ENCODE measurements at places on chromosomes 3 and 15. TPM values are rescaled to one million over a fixed set of nuclear protein-coding genes. Genes with fewer than 3 reads are reported as not detected.
A peak's percentile ranks its signal among the peaks of the same experiment; 100 is the strongest.

The ASB14 gene
- not detected for total RNA-seq

- DNase-seq: no peak
Observed at GRCh38 chr3:186290796-186291195, 71.2 kb downstream of the DGKG start.

- no peak for DNase-seq
Observed at GRCh38 chr3:134030379-134031347, 938 bp upstream of the SLCO2A1 start.

DNA sequence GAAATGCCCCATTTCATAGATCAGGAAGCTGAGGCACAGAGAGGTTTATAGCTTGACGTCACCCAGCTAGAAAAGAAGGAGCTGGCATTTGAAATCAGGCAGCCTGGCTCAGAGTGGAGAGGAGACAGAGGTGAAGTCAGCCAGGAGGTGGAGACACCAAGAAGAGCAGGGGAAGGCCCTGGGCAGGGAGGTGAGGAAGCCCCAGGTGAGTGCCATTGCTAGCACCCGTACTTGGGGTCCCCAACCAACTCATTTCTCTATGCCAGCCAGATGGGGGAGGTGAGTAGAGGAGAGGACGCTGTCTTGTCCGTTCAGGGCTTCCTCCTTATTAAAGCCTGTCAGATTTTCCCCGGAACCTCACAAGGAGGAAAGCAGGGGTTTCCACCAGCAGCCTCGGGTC is 149.6 kb upstream of the TLE3 start:
- no peak for DNase-seq

GRCh38 chr3:122760453-122761271 is 33.0 kb downstream of the HSPBAP1 start:
- DNase-seq: no peak

The ANKRD63 gene
- not detected for total RNA-seq

DNA sequence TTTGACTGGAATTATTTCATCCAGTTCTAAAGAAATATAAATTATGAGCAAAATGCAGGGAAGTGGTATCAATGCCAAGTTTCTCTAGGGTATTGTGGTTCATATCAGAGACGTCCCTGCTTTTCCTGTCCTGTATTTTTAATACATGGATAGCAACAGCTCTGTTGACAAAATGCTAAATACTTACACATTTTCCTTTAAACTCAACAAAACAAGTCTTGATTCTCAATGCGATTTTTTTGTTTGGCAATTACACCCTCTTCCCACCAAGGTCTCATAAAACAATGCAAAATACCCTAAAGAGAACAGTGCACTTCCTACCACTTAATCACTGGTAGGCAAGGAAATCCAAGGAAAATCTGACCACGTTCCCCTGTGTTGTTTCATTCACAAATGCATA is 120.0 kb downstream of the DUT start:
- no peak for DNase-seq

GRCh38 chr3:168073842-168074605 is 21.7 kb downstream of the GOLIM4 start:
- DNase-seq: no peak

DNA sequence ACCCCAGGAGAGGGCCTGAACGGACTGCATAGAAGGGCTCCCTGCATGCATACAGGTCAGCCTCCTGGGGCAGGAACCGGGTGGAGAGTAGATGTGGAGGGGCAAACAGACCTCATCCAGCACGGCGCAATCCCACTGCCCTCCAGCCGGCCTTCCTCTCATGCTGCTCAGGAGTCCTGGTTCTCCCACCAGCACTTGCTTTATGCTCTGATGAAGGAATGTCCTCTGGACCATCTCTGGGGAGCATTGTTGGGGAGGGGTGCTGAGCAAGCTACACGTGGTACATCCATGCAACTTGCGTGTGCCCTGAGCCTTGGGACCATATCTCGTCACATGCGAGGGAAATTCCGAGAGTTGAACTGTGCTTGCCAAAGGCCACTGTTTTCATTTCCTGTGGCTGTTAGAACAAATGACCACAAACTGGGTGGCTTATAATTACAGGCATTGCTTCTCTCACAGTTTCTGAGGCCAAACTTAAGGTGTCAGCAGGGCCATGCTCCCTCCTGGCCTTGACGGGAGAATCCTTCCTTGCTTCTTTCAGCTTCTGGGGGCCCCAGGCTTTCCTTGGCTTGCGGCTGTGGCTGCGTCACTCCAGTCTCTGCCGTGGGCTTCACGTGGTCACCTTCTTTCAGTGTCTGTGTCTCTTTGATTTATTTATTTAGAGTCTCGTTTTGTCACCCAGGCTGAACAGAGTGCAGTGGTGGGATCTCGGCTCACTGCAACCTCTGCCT is 12.2 kb downstream of the SELENOS start:
- DNase-seq: no peak

The ATG3 gene
- 52.9 TPM for total RNA-seq

GRCh38 chr3:58575971-58576652 is 1.1 kb downstream of the FAM107A start:
- DNase-seq: no peak

- no peak for DNase-seq
Observed at GRCh38 chr3:97497138-97497537, 267.4 kb upstream of the ARL6 start.

- peak; percentile 33 for DNase-seq
Observed at GRCh38 chr15:46525984-46526725, 891.3 kb downstream of the SQOR start.

The ANKUB1 gene
- not detected for total RNA-seq

The RTP3 gene
- not detected for total RNA-seq

DNA sequence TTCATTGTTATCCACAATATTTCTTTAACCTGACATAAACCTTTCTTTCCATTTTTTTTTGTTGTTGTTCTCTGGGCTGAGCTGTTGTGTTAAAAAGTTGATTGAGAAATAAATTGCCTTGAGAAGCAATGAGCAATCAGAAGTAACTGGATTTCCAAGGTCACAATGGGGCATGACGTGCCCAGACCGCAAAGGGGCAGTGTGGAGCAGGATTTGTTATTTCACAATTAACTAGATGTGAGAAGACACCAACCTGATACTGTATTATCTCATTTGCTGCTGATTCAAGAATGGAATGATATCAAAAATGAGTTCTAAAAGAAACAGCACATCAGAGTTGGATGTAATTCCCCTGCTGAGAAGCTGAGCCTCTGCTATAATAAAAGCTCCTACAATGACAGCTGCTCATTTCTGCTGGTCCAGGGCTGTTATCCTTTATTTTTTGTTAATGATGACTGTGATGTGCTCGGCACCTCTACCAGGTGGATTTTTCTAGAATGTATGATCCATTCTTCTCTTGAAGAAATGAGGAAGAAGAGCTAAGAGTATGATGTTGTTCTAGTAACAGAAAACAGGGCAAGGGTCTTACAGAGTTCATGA is 28.1 kb downstream of the CPNE4 start:
- no peak for DNase-seq

GRCh38 chr15:34588046-34588674 is 4.7 kb upstream of the GOLGA8B start:
- DNase-seq: peak; percentile 46

DNA sequence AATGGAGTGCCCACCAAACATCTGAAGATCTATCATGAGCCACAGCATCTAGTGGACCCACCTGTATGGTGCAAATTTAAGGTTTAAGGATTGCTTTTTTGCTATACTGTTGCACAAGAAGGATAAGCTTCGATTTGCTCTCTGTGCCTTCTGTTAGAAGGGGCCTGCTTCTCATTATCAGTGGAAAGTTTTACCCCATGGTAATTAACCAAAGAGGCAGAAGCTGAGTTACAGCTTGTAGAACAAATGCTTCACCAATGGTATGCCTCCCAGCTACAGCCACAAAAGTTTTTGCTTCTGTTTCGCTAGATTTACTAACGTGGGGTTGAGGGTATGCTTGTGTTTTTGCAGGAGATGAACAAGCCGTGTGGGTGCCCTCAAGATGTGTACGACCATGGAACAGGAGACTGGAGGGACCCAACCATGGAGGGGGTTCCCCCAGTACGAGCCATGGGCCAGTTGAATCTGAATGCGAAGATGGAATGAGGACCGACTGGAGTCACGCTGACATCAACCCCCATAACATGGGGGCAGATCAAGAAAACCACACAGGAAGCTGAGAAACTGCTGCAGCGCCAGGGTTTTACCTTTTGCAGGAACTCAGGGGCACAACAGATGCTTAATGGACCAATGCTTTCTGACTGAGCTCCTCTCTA is 43.5 kb downstream of the ACAD9 start:
- DNase-seq: no peak

The CACNA2D3 gene
- 0.24 TPM for total RNA-seq

The LRRN1 gene
- 1.0 TPM for total RNA-seq

The LRRC3B gene
- 0.14 TPM for total RNA-seq

The SLC6A11 gene
- not detected for total RNA-seq

All from left colon (tissue), 2 donors.